ENCODE measurements at places on chromosomes 2 and 18. TPM values are rescaled to one million over a fixed set of nuclear protein-coding genes. Genes with fewer than 3 reads are reported as not detected.

- DNase-seq = no peak
Measured at GRCh38 chr2:72097276-72097675, 50.4 kb downstream of the CYP26B1 start.

DNA sequence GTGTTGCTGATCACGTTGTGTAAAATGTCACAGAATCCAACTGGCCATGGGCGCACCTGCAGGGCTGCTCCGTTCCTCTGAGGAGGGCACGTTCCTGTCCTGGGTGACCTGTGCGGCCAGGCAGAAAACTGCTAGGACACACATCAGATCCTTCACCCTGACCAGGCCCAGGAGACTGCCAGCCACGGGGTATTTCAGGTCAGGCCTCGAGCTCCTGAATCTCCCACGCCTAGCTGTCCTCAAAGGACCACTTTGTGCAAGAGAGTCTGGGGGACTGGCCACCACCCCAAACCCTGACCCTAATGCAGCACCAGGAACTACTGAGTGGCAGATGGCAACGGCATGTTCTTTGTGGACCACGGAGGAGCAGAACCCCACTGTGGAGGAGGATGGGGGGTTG lies 11.1 kb downstream of the PRLH start:
- DNase-seq = no peak

GRCh38 chr18:9417073-9417851 lies 58.1 kb upstream of the RALBP1 start:
- DNase-seq = peak; percentile 85

- DNase-seq = no peak
Measured at GRCh38 chr2:223060201-223060825, 8.3 kb downstream of the KCNE4 start.

- no peak for DNase-seq
Measured at GRCh38 chr2:238856713-238857567, 9.1 kb downstream of the TWIST2 start.

DNA sequence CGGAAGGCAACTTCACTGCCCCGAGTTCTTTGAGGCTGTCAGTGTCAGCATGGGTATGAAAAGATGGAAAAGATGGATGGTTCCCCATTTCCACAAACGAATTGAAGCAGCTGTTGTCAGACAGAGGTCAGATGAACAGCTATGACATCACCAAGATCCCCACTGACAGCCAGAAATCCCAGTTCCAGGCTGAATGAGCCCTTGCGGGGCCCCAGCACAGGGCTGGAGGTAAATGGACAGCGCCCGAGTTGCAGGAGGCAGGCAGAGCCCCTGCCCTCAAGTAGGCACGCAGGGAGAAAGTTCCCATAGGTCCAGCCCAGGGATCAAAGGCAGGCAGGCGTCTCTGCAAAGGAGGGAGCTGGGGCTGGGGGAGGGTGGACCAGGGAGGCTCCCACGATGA lies 169.5 kb upstream of the AGAP1 start:
- DNase-seq = no peak

NFU1 gene
- 70.7 TPM for total RNA-seq

GRCh38 chr18:49597157-49597931 lies 35.5 kb downstream of the LIPG start:
- peak; percentile 89 for DNase-seq

- DNase-seq = no peak
Measured at GRCh38 chr2:34280606-34281005, 681.5 kb upstream of the FAM98A start.

ZNF532 gene
- total RNA-seq = 21.9 TPM
